ENCODE measurements at places on chromosomes 1 and 21.

- no peak for DNase-seq
These were observed 22.6 kb downstream of the C1orf116 start for GRCh38 chr1:207009945-207010344.

GRCh38 chr1:58809325-58810010, 25.6 kb upstream of the JUN start:
- DNase-seq, result peak; percentile 24

DNA sequence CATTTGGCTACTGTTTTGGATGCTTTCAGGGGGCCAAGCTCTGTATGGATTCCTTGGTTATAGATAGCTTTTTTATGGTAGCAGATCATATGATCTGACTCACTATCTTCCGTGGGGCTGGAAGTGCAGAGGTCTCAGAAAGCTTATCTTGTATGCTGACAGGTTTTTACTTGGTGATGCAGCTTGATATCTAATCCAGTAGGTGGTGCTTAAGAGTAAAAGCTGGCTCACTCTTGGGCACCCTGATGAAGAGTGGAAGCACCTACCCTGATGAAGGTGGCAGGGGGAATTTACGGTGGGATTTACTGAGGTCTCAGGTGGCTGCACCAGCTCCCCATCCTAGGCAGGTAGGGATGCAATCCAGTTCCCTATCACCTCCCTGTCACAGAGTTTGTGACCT, 151.2 kb downstream of the PTBP2 start:
- no peak for DNase-seq

GRCh38 chr1:238596703-238597102, 706.0 kb upstream of the ZP4 start:
- no peak for DNase-seq

- no peak for DNase-seq
These were observed 14.9 kb downstream of the ODF2L start for GRCh38 chr1:86381223-86381622.

GRCh38 chr21:39518055-39518846, 66.5 kb downstream of the SH3BGR start:
- DNase-seq, result peak; percentile 84

- no peak for DNase-seq
These were observed 12.5 kb downstream of the C1orf21 start for GRCh38 chr1:184399192-184399847.

DNA sequence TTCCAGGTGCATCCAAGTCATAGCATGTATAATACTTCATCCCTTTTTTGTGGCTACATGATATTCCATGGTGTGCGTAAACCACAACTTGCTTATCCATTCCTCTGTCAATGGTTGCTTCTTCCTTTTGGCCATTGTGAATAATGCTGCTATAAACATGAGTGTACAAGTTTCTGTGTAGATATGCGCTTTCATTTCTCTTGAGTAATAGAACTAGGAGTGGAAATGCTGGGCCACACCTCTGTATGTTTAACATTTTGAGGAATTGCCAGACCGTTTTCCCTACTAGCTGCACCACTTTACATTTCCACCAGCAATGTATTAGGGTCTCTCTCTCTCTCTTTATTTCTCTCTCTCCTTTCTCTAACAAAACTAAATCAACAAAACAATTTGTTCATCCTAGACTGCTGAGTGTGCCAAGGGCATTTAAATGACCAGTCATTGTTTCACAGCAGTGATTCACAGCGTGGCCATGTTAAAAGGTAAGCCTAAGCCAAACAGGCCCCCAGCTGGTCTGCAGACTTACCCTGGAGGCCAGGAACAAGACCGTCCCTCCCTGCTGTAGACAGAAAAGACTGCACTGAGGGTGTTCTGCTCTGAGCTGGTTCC, 53.2 kb upstream of the LYST start:
- DNase-seq, result no peak

GRCh38 chr1:18748435-18748834, 111.0 kb downstream of the TAS1R2 start:
- no peak for DNase-seq

All from hematopoietic multipotent progenitor cell treated with erythropoietin and hydrocortisone succinate and interleukin-3 and kit ligand, for 4 days (in vitro differentiated cells).